Parietal lobe (tissue), 2 donors: ENCODE measurements at places on chromosomes 3 and 15. TPM values are rescaled to one million over a fixed set of nuclear protein-coding genes. Genes with fewer than 3 reads are reported as not detected.

Gene ARPP21
- 765 TPM for total RNA-seq

Gene ANKUB1
- 0.63 TPM for total RNA-seq

Gene CRYGS
- total RNA-seq: 7.2 TPM

Gene GPR176
- total RNA-seq: 35.4 TPM

Gene NR1I2
- total RNA-seq: 0.63 TPM

Gene SAMMSON
- not detected for total RNA-seq

Gene ZBED2
- total RNA-seq: not detected

Gene FRMD4B
- 110 TPM for total RNA-seq

Gene P2RY1
- 8.8 TPM for total RNA-seq

Gene LRRC49
- 201 TPM for total RNA-seq

Gene ECE2
- total RNA-seq: 6.9 TPM

Gene SCG5
- 134 TPM for total RNA-seq

Gene SPTSSB
- total RNA-seq: 4.1 TPM

Gene ADCY5
- 39.8 TPM for total RNA-seq

Gene LRRFIP2
- 109 TPM for total RNA-seq

Gene HLTF
- 134 TPM for total RNA-seq

Gene RASL12
- 2.8 TPM for total RNA-seq

Gene CGGBP1
- total RNA-seq: 163 TPM

Gene LRRC2
- 5.9 TPM for total RNA-seq

Gene BMF
- total RNA-seq: 4.4 TPM

Gene STRIT1
- not detected for total RNA-seq

Gene ANKRD34C
- not detected for total RNA-seq

Gene MEX3B
- total RNA-seq: 82.0 TPM

Gene OCA2
- 12.2 TPM for total RNA-seq

Gene XYLB
- total RNA-seq: 10.3 TPM

Gene ZNF80
- total RNA-seq: not detected

Gene FBXO40
- not detected for total RNA-seq

Gene ZCWPW2
- 1.3 TPM for total RNA-seq

Gene SLC24A5
- total RNA-seq: not detected

Gene RAB7A
- total RNA-seq: 51.0 TPM

Gene DUOX2
- total RNA-seq: not detected

Gene COLQ
- total RNA-seq: 14.4 TPM

Gene CLDN16
- total RNA-seq: 0.63 TPM

Gene HRG
- total RNA-seq: not detected

Gene TMEM44
- total RNA-seq: 51.6 TPM
